Esophagus squamous epithelium (tissue), 5 donors: ENCODE measurements at places on chromosomes 6 and 20.

GRCh38 chr6:44270526-44271405 lies 516 bp downstream of the TMEM151B start:
- no peak for DNase-seq

DNA sequence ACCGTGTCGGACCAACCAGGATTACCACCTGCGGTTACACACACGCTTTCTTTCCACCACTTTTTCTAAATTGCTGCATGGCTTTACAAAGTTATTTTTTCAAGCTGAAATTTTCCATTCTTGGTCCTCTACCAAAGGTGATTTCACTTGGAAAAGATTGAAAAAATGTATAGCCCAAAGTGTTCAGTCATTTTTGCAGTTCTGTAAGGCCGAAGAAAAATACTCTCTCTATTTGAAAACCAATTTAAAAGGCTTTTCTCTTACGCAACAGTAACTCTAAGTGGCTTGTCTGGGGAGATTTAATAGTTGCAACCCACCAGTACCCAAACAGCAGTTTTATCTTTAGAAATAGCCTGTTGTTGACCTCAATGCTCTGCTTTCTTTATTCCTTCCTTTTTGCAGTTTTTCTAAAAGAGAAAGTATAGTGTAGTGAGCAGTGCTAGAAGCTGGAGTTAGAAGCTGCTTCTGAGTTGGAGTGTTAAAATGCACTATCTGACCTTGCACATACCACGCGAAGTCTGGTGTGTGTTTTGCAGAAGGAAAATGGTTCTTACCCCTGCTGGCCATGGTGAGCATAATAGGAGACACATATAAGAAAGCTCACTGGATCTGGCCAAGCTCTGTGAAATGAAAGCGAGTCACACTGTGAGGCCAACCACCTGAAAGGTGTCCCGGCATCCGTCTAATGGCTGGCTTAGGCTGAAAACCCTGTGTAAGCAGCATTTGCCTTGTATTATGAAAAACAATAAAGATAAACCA lies 271.6 kb upstream of the PRND start:
- no peak for DNase-seq

GRCh38 chr20:39155971-39156370 lies 193.8 kb downstream of the DHX35 start:
- DNase-seq, result no peak

DNA sequence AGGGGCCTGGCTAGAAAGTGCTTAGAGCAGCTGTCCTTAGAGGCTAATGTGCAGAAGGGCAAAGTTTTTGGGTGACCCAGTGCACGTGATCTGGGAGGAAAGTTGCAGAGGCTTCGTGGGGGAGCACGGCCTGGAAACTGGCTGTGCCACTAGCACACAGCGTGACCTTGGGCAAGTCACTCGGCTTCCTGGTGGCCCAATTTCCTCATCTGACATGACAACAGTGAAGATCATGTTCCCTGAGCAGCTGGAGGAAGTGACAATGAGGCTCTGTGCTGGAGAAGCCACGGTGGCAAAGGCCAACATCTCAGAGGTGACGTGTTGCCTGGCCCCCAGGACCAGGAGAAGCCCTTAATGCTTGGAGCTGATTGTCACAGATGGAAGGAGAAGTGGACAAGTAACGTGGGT lies 99.5 kb downstream of the FOXC1 start:
- no peak for DNase-seq

DNA sequence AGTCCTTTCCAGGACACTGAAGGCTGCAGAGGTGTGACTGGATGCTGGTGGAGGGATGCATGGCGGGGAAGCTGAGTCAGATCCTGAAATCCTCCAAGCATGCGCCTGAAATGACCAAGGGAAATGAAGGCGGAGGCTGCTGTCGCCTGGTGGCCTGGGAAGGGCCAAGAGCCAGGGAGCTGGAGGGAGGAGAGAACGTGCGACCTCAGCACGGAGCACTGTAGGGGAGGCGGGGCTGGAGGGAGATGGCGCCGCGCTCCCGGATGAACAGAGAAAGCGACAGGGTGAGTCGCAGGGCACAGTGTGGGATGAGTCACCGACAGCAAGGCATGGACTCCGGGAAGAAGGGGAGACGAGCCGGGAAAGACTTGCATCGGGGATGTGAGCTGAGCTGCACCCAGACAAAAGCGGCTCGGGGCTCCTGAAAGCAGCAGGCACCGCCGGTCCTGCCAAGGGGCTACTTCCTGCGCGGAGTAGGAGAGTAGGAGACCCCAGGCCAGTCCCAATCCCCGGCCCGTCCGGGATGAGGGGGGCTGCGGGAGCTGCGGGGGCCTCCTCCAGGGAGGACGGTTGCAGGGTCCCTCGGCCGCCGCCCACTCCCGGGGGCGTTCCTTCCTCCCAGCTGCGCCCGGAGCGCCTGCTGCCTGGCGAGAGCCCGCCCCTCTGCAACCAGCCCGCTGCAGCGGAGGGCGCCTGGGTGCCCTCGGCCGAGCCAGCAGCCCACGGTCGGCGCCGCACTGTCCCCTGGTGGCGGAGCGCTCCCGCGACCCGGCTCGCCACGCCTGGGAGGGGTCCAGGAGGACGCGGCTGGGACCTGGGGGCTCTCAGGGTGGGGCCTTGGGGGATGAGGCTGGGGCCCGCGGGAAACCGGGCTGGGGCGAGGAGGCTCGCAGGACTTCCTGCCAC lies 11.0 kb upstream of the NQO2 start:
- DNase-seq, result peak; percentile 57

DNA sequence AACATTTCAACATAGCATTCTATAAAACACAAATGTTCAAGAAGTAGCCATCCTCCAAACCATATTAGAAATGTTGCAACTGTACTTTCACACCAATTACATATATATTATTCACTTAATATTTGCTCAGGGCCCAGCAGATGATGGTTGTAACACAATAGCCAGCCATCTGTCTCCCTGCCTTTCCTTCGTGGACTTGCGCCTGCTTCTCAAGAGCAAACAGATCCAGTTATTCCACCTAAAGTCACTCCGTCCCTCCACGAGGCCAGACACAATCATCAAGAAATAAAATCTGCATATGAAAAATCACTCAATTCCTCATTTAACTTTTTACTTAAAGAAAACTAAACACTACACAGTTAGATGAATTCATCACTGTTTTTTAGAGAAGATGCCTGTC lies 160.4 kb downstream of the RALGAPA2 start:
- DNase-seq, result no peak

DNA sequence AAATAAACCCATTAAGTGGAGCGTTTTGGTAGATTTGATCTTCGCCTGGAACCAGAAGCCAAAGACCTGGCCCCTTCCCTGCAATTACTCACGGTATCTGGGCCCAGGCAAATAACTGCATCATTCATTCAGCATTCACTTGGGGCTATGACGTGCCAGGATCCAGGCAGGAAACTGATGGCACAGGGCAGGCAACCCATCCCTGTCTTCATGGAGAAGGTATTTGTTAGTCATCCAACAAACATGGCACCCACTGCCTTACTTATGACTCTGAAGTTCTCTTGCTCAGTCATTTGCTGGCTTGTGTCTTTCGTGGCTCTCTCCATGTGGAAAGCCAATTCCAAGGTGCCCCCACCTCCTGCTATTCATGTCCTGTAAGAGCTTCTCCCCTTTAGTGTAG lies 232.4 kb downstream of the BMP7 start:
- no peak for DNase-seq

GRCh38 chr6:37965964-37966676 lies 146.6 kb downstream of the ZFAND3 start:
- DNase-seq, result no peak

GRCh38 chr6:151757506-151757955 lies 50.0 kb upstream of the ESR1 start:
- DNase-seq, result no peak

DNA sequence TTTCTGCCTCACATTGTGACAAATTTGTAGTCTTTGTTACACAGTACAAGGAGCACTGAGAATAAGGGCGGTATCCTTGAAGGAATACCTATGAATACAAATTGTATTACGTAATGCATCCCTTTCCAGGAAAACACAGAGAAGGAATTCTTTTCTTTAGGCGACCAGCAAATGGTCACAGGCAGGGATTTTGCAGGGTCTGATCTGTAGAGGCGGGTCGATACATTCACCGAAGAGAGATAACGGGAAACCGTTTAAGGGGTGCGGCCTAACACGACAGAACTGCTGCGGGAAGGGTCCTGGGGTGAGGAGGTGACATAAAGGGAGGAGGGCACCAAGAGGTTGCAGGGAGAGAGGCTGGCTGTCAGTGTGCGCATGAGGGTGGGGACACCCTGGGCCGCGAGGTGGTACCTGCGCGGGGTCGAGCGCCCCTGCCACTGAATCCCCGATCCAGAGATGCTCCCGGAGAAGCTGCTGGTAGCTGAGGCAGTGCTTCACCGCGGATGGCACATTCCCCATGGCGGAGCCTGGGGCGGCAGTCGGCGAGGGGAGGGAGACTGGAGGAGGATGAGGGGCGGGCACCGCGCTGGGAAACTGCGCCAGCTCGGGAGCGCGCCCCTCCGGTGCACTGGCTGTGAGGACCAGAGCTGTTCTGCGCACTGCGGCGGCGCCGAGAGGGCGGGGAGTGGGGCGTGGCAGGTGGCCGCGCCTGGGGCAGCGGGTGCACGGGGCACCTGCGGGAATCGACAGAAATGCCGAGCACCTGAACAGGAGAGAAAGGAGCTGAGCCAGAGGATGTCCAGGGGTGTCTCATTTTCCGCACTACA lies at the start of gene HMGCLL1:
TSS of gene HMGCLL1 (minus strand) at position 656 of the 827 bp plus-strand sequence. CDS start at position 519, 137 bp downstream.
- no peak for DNase-seq

DNA sequence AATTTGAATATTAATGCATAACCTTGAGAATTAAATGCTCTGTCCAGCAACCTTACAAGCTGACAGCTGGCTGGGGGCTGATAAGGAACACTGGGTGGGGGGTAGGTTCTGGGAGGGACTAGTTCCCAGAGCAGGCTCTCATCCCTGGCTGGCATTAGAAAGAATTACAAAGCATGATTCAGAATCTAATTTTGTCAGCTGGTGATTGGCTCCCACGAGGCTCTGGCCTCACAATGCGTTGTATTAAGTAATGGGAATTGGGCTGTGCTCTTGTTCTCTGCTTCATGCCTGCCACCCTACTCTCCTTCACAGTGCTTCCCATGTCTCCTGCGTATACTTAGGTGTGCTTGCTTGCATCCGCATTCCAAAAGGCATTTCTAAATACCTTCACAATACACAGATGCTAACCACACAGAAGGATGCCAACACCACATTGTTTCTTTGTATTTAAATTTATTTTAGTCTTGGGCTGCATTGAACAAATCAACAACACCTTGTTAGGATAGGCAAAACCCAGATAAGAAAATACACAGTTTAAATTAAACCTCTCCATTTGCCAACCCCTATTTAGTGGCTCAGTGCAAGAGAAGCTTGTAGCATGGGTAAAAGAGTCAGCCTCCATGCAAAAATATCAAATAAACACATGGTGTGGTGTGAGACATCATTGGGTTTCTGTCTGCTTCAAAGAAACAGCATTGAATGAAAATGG lies 434.5 kb upstream of the JAG1 start:
- DNase-seq, result no peak

- DNase-seq, result no peak
Observed at GRCh38 chr6:157954150-157955117, 27.2 kb upstream of the SYNJ2 start.

- DNase-seq, result no peak
Observed at GRCh38 chr6:21450149-21450548, 143.4 kb upstream of the SOX4 start.

DNA sequence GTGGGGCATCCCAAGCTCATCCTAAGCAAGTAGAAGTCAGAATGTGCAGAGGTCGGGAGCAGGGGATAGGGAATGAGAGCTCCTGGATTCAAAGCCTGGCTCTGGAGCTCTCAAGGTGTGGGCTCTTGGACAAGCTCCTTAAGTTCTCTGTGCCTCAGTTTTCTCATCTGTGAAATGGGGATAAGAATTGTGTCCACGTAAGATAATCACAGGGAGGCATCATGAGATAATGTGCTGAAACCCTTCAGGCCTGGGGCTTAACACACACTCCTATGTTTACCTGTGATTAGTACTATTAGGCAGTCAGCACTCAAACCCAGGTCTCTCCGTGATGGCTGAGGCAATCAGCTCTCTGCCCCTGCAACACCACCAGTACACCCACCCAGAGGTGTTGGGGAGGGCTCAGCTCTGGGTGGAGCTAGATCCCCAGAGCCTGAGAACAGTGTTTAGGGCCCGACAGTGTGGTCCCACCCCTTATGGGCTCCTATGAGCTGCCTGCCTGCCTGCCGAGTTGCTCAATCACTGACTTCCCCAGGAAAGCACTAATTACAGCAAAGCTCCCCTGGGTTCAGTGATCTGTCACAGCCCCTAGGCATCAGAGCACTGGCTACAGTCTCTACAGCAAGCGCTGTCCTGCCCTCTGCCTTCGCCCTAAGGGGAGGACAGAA lies 6.3 kb upstream of the SIRPA start:
- DNase-seq, result no peak

GRCh38 chr6:46199387-46199786 lies 28.6 kb upstream of the ENPP5 start:
- no peak for DNase-seq

DNA sequence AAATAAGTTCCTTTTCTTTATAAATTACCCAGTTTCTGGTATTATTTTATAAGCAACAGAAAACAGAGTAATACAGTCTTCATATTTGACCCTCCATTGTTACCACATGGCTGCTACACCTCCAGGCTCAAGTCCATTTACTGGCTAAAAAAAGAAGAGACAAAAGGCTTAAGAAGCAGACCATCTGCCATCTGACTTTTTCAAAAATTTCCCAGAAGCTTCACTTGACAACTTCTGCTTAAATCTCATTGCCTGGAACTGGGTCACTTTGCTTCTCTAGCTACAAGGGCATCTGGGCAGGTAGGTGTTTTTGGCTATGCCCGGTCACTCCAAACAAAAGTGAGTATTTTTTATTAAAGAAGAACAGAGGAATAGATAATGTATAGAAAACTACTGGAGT lies 118.0 kb downstream of the GRM1 start:
- DNase-seq, result no peak

DNA sequence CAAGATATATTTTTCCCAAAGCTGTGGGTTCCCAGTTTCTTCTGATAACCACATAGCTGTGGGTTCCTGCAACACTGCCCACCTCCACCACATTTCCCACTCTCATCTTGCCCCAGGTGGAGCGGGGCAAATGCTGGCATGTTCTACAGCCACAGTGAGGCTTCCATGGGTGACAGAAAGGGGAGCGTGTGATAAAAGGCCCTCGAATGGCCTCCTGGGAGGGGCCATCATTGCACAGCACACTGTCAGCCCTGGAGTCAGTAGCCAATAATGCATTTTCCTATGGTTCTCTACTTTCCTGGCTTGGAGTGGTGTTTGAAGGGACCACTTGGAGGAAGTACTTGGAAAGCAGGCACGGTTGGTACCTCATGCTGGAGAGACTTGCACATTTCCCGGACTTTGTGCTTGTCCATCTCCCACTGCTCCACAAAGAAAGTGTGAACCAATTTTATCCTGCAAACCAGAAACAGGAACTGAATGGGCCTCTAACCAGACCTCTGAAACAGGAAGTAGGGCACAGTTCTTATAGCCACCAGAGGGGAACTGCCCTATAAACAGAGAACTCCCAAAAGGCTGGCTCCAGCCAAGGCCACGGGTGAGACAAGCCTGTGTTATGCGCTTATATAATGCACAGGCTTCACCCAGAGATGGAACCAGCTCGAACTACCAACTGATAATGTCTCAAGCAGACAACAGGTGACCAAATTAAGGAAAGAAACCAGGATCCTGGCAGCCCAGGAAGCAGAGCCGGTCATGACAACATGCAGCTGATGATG lies 8.6 kb downstream of the MAP3K5 start:
- DNase-seq, result no peak

- DNase-seq, result no peak
Observed at GRCh38 chr20:3218307-3218988, 9.2 kb downstream of the ITPA start.
